RKO (cell line): ENCODE measurements at places on chromosomes 16 and 17.

DNA sequence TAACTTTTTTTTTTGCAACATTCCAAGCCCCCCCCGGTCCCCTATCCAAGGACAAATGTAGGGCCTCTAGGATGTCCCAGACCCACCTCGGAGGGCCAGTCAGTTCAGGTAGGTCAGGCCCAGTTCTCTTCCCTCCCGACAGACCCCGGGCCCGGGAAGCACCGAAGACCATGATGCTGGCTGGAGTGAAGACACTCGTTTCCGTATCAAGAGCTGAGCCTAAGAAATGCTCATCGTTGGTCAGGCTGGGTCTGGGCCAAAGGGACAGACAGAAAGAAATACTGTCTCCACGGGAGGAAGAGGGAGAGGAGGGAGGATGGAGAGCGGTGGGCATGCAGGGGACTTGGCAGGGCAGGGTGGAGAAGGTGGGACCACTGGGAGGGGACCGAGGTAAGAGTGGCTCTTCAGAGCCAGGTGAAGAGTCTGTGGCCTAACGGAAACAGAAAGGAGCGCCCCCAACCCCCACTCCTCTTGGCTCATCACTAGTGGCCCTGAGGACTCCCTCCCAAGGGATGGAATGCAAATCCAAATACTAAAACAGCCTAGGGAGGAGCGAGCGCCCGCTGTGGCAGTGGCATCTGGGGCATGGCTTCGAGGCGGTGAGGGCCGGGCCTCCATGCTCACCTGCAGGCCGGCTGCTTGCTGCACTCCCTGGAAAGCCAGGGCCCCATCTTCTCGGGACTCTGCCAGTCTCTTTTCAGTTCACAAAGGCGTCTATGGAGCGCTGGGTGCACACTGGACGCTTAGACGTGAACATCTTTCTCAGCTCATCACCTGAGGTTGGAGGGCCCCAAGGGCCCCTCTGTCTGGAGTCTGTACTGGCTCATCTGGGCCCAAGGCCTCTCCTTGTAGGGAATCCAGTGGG lies 1.7 kb upstream of the ROGDI start:
- no peak for DNase-seq

DNA sequence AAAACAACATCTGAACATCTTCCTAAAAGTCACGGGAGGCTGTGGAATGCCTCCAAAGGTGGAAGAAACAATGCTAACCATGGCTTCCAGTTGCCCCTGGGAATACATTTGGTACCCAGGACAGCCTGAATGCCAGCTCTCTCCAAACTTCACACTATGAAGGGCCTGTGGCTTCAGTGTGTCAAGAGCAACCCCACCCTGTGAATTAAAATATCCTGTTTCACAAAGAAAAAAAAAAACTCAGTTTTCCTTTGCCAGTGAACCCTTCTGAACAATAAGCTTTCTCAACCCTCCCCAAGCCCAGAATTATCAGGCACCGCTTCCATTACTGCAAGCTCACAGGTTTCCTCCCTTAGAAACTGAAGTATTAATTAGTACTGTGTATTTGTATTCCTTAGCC lies 69.8 kb downstream of the SLC39A11 start:
- DNase-seq = no peak

GRCh38 chr17:28256370-28256769 lies 62.6 kb upstream of the TMEM97 start:
- DNase-seq = no peak

DNA sequence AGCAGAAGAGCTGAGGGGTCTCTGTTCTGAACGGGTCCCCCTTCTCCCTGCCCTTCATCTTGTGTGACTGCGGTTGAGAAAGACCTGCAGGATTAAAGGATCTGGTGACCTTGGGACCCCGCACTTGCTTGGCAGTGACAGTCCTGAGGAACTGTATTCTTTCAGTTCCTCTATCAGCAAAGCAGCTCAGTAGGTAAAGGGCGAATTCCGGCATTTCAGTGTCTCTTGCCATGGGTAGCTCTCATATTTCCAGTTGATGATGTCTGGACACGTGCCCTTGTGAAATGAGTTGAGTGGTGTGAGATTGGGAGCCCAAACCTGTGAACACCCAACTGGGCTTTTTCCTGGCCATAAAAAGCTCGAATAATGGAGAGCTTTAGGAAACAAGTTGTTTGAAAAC lies 135.7 kb downstream of the PRKCA start:
- no peak for DNase-seq

DNA sequence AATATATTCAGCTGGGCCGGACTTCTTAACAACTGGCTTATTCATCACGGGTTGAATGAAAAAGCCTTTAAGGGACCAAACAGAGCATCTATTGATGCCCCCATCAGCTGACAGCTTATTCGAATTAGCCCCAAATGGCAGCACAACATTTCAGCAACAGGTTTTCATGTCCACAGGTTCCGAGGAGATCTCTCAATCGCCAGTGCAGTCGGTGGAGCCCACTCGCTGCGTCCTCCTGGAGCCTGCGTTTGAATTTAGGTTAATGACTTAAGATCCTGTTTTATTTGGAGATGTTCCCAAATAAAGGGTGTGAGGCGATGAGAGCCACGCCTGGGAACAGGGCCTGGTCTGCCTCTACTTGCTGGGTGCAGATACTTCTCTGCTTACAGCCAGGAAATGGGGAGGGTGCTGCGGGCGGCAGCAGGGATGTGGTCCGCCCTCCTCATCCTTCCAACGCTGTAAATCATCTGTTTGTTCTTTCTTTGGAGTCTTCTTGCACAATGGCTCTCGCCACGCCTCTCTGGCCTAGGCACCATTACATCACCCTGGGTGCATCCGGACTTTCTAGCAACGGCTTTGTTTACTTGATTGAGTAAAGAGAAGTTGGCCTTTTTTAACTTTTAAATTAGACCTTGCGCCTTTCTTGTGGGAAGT lies 22.6 kb downstream of the NDE1 start:
- no peak for DNase-seq

DNA sequence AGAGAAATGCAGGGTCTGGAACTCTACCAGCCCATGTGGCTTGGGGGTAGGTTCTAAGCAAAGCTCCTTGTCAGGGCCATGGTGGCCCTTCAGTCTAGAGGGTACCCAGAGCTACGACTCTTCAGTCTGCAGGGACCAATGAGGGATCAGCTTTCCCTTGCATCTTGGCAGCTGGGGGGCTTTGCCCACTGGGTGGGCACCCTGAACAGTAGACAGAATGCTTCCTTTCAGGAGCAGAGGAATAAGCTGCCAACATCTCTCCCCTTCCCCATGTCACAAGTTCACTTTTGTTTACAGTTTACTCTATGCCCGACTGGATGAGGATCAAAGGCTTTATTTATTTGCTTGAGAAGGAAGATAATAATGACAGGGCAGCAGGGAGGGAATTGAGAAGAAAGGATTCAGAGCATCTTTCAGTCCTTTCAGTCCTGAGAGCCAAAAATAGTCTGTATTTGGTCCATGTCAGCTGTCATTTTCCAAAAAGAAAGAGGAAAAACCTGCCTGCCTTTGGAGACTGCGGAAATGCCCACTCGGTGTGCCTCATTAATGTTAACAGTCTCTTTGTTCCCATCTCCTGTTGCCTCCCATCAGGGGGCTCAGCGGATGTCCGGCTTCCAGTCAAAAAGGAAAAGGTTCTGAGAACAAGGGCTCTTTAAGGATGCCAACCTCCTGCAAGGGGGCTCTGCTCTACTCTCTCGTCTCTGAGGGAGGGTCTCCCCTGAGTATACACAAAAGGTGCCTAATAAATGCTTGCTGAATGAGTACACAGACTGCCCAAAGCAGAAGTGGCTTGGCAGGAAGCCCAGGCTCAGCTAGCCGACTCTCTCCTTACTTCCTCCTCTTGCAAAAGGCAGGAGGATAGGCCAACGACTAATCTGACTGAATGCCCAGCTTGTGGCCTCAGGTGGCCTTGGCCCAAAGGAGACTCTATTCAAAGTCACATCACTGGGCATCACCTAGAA lies 17.1 kb downstream of the TRAF4 start:
- no peak for DNase-seq

DNA sequence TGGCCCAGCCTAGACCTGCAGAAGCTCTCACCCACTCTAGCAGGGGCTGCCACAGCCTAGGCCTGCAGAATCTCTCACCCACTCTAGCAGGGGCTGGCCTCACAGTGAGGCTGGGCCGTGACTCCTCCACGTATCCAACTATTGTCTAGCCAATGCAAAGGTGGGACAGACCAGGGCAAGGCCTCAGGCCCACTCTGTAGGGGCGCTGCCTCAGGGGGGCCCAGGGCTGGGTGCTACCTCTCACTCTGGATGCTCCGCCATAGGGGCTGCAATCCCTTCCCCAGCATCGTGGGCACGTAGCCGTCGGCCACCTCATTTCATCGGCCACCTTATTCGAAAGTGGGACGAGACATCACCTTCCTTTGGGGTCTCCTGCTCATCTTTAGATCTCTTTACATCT lies 51.7 kb downstream of the RPH3AL start:
- no peak for DNase-seq

- no peak for DNase-seq
These were observed 16.5 kb downstream of the CNTNAP1 start for GRCh38 chr17:42698736-42699414.

GRCh38 chr16:84941921-84942320 lies 69.4 kb downstream of the ZDHHC7 start:
- DNase-seq = no peak

- DNase-seq = no peak
These were observed 29.9 kb downstream of the METTL16 start for GRCh38 chr17:2481760-2482159.

DNA sequence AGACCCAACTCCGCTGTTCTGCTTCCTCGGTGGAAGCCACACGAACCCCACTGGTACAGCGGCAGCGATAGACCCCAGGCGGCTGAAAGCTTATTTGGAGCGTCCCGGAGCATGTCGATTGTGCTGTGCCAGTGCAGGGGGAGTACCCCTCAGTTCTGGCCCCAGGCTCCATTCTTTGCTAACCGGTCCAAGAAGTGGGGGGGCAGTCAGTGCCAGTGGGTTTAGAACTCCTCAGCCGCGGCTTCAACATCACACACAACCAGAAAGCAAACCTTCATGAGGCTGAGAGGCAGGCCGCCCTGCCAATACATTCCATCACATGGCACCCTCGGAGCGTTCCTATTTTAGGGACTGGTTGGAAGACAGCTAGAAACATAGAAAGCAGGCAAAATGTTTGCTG lies 1.7 kb upstream of the MNT start:
- no peak for DNase-seq

DNA sequence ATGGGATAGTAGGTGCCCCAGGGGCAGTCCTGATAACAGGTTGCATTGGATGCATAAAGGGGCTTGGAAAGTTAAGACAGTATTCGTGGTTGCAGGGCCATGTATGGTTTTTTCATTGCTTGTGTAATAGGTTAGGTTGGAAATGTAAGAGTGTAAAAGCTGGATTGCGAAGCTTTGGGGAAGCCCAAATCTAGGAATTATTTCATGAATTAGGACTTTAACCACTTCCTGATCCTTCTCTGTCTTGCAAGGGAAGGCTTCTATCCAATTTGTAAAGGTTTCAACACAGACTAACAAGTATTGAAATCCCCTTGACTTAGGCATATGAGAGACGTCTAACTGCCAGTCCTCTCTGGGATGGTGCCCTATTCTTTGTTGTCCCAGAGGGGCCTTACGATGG lies 7.8 kb upstream of the CCL17 start:
- DNase-seq = no peak

GRCh38 chr16:64687786-64688185 lies 434.1 kb downstream of the CDH11 start:
- no peak for DNase-seq

DNA sequence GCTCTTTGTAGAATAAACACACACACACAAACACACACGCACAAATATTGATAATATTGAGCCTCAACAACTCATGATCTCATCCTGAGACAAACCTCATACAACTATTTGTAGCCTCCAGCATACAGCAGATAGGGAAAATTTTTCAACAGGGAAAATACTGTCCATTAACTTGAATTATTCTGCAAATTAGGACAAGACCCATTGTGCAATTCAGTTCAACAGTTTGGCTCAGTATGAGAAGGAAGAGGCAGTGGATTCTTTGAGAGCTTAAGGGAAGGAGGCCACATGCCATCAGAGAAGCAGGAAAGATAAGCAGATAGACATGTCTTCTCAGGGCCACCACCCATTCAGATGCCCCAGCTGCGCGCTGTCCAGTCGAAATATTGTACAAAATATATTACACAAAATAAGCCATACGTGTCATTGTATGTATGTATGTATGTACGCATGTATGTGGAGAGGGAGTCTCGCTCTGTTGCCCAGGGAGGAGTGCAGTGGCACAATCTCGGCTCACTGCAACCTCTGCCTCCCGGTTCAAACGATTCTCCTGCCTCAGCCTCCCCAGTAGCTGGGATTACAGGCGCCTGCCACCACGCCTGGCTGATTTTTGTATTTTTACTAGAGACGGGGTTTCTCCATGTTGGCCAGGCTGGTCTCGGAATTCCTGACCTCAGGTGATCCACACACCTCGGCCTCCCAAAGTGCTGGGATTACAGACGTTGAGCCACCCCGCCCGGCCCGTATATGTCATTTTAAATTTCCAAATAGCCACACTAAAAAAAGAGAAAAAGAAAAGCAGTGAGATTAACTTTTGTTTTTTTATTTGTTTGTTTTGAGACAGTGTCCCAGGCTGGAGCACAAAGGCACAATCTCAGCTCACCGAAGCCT lies 1.8 kb downstream of the ZC3H7A start:
- DNase-seq = no peak

DNA sequence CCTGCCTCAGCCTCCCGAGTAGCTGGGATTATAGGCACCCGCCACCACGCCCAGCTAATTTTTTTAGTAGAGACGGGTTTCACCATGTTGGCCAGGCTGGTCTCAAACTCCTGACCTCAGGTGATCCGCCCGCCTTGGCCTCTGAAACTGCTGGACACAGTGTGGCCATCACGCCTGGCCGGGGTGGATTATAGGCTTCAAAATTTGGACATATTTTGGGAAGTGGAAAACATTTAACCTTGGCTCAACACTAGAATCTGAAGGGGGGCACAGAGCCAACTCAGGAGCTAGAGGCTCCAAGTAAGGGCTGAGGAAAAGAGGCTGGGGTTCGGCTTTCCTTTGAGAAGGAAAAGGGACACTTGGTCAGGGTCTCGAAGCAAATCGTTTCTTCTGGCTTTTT lies 2.2 kb upstream of the CDK5R1 start:
- DNase-seq = no peak

DNA sequence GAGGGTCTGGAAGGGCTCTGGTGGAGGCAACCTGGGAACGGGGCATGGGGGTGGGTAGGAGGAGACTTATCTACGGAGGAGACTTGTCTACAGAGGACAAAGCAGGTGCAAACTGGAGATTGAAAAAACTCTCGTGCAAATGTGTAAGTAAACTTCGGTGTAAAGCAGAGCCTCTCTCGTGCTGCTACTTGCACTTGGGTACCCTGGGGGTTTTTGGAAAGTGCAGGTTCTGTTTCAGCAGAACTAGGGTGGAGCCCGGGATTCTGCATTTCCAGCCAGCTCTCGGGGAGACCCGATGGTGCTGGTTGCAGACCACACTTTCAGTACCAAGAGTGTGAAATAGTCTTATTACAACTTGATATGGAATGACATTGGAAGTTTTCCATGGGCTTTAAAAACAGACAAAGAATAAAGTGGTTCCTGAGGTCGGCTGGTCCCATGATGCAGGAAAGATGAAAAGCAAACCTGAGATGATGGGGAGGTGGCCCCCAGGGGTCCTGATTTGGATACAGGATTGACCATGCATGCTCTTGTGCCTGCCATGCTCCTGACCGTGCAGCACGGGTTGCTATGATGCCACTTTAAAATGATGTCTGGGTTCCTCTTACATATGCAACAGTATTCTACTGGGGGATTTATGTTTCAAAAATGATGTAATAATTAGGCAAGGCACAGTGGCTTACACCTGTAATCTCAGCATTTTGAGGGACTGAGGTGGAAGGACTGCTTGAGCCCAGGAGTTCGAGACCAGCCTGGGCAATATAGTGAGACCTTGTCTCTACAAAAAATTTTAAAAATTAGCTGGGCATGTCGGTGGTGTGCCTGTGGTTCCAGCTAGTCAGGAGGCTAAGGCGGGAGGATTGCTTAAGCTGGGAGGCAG lies 69.3 kb downstream of the IRF8 start:
- no peak for DNase-seq
